HAP-1 (cell line): ENCODE measurements at places on chromosomes 3 and 15.

DNA sequence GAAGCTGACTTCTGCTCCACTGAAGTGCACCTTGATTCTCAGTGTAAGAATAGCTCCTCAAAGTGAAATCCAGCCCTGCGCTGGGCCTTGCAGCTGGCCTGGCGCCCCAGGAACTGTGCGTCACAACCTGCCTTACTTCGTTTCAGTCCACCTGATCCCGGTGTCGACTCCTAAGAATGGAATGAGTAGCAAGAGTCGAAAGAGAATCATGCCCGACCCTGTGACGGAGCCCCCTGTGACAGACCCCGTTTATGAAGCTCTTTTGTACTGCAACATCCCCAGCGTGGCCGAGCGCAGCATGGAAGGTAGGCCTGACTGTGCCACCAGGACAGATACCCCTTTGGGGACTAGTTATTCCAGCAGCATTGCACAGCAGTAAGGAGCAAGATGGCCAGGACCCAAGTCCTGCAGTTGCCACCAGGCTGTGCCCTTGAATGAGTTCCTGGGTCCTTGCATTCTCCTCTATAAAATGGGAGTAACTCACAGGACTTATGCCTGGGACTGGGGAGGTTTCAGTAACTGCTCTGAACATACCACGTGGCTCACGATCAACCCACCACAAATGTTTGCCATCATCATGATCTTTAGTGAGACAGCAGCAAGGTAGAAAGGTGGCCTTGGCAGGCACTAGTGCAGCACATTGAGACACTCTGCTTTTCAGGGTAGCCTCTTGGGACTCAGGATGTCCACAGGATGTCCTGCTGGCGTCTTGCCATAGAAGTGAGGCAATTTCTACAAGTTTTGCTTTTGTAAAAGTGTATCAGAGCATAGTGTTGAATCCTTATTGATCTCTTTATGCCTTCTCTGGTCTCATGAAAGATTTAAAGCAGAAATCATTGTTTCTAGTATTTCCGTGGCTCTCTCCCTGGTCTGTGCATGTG is 46.8 kb downstream of the PXYLP1 start:
- DNase-seq: no peak

- no peak for DNase-seq
Observed at GRCh38 chr15:68114356-68114755, 60.2 kb downstream of the PIAS1 start.

- no peak for DNase-seq
Observed at GRCh38 chr15:39588531-39589192, 7.8 kb downstream of the THBS1 start.

DNA sequence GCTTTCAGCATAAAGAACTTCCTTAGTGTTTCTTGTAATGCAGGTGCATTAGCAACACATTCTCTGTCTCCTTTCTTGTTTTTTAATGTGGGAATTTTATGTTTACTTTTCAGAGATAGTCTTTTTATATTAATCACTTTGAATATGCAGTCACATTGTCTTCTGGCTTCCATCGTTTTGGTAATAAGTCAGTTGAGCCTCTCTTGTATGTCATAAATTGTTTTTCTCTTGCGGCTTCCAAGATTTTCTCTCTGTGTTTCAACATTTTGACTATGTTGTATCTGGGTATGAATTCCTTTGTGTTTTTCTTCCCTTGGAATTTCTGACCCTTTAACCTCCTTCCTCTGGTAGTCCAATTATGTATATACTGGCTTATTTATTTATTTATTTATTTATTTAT is 25.3 kb downstream of the GABRG3 start:
- no peak for DNase-seq

- DNase-seq: peak; percentile 36
Observed at GRCh38 chr3:187616307-187616972, 53.8 kb downstream of the SST start.

DNA sequence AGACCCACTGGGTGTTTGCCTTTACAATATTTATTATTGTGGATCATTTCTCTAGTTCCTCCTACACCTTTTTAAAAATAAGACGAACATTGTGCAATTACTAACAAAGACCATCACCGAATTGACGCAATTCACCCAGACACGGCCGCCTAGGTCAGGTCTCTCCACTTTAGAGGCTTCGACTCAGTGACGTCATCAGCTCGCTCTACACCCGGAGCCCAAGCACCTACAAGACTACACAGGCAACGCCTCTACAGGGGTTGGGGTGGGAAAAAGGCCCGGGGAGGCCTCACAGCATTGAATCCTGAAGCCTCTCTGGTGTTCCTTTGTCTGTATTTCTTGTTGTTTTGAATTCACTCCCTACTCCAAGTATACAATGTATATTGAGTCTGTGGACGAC is 16.6 kb downstream of the ZIC4 start:
- DNase-seq: no peak

- no peak for DNase-seq
Observed at GRCh38 chr3:14256561-14257342, 78.1 kb downstream of the LSM3 start.

DNA sequence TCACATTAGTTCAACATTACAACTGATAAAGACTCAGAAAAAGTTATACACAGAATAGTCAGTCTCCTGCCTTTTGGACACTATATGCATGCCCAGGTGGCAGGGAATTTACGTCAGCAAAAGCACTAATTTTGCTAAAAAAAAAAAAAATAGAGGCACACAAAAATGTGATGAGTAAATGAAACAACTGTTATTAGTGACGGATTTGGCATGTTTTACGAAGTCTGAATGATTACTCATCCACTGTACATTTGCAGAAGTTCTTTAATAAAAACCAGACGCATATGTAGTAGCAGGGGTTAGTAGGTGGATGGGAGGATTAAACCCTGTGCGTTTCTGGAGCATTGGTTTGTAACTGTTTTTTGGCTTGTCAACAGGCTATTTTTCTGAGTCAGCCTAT is 99.0 kb downstream of the MITF start:
- no peak for DNase-seq

DNA sequence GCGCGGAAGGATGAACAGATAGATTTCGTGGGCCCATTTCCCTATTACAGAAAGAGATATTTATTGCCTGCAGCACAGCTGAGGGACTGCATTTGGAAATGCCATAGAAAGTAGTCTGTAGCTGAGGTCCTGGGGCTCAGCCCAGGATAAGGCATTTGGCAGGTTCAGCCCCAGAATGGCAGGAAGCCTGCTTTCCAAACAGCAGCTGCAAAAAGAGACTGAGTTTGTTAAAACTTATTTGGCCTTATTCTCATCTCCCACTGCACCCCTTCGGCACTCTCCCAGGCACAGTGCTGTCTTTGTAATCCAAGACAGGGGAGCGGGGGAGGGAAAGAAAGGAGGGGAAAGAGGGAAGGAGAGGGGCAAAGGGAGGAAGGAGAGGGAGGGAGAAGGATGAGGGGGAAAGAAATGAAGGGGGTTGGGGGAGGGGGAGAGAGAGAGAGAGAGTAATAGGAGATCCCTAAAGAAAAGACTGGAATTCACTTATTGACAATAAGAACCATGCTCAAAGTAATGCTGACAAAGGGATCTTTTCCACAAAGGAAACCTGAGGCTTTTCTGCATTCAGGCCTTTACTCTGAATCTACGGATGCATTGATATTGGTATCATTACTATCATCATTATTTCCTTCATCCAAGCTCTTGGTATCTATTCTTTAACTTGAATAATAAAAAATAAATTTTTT is 94.0 kb upstream of the LRRN1 start:
- DNase-seq: no peak

DNA sequence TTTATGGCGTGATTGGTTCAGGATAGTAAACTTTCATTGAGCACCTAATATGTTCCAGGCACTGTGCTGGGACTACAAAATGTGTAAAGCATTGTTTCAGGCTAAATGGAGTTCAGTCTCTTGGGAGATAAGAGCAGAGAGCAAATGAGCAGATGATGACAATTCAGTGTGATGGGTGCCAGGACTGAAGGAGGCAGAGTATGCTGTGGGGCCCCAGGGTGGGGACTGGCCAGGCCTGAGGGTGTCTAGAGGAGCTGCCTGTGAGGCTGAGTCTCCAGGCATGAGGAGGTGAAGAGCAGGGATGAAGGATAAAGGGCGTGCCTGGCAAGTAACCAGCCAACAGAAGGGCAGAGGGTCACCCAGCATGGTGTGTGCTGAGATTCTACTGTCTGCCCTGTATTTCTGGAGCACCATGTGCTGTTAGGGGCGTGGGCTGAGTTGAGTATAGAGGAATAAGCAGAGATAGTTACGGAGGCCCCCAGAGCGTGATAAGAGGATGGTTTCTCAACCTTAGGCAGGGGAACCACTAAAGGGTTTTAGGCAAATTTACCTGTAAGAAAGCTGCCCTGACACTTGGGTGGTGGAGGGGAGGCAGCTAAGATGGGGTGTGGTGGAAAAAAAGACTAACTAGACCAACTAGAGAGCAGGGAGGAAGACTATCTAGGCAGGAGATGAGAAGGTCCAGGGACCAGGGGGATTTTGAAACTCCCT is 38.5 kb downstream of the EPHB1 start:
- no peak for DNase-seq

GRCh38 chr3:157532529-157533297 is 29.5 kb upstream of the VEPH1 start:
- DNase-seq: peak; percentile 50

DNA sequence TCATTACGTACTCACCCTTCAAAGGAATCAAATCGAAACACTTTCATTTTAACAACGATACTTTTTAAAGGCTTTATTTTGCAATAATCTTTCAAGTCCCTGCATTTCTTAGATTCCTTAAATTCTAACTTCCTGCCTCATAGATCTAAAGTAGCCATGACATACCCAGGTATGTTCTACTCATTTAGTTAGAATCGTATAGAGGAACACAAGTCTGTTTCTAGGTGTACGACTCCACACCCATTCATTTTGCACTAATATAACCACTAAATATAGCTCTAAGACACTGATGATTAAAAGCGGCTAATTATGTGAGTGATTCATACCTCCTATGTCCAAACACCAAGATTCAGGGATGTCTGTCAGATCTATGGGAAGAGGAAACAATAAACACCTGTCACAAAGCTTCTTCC is 1.3 kb downstream of the ATP13A3 start:
- DNase-seq: no peak

DNA sequence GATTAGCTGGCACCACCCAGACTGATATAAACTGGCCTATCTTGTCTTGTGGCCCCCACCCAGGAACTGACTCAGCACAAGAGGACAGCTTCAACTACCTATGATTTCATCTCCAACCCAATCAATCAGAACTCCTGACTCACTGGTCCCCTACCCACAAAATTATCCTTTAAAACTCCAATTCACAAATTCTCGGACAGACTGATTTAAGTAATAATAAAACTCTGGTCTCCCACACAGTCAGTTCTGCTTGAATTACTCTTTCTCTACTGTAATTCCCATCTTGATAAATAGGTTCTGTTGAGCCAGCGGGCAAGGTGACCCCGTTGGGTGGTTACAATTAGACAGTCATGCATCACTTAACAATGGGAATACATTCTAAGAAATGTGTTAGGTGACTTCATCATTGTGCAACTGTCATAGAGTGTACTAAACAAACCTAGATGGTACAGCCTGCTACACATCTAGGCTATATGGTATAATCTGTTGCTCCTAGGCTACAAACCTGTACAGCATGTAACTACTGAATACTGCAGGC is 48.1 kb upstream of the MAP4 start:
- DNase-seq: no peak

GRCh38 chr3:39272191-39272590 is 7.6 kb downstream of the CX3CR1 start:
- DNase-seq: no peak

DNA sequence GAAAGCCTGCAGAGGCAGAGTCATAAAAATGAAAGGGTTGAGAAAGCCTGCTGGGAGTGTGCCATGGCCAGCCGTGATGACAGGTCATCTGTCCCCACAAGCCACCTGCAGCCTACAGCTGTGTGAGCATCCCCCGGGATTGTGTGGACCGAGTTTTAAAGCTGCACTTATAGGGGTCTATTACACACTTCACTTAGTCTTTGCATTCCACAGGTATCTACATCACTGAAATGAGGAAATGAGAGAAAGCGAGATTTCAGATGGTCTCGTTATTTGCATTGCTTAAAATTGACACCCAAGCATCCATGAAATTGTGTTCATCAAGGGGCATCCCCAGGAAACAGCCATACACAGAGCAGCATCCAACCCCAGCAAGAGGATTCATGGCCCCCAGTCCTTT is 137.6 kb upstream of the TRIM42 start:
- no peak for DNase-seq

DNA sequence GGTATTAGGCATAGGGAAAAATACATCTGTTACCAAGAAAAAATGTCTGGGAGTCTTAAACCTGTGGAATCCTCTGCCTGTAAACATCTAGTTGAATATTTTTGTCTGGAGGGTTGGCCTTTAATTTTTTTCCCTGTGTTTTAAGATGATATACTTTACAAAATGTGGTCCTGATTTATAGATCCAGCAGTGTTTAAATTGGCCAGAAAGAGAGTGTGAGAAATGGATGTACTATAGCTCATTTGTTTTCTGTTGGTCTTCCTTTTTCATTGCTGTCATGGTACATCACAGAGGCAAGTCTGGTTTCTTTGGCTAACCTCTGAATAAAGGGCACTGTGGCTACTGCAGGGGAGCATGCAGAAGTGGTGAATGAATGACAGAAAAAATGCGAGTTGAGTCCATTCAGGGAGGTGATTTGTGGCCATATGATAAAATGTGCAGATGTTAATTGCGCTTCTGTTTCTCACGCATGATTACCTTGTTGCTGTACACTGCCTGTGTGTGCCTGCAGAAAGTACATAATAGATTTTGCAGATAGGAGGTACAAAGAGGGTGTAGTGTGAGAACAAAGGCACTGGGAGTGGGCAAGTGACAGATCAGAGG is 150.0 kb downstream of the NFKBIZ start:
- no peak for DNase-seq

- no peak for DNase-seq
Observed at GRCh38 chr15:29590701-29591100, 231.6 kb downstream of the TJP1 start.

GRCh38 chr3:133991637-133992036 is 38.1 kb downstream of the SLCO2A1 start:
- DNase-seq: no peak

GRCh38 chr3:108486941-108487340 is 23.5 kb downstream of the MYH15 start:
- DNase-seq: peak; percentile 30

DNA sequence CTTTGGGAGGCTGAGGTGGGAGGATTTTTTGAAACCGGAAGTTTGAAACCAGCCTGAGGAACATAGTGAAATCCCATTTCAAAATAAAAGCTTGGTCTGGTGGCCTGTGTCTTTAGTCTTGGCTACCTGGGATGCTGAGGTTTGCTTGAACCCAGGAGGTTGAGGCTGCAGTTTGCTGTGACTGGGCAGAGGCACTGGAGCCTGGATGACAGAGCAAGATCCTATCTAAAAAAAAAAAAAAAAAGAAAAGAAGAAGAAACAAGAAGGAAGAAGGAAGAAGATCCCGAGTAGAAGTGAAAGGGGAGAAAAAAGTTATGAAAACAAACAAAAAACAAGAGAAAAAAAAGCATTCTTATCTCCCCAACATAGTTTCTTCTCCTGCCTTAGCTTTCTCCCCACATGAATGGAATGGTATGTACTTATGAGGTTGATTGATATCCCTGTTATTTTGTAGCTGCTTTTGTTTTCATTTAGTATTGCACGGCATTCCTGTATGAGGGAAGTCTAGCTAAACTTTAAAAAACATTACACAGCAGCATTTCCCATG is 42.4 kb downstream of the TMEM40 start:
- no peak for DNase-seq

- DNase-seq: no peak
Observed at GRCh38 chr3:127217596-127218453, 24.9 kb downstream of the PRR23E start.
